Esophagus muscularis mucosa (tissue), 4 donors: ENCODE measurements at places on chromosomes 5 and 9. TPM values are rescaled to one million over a fixed set of nuclear protein-coding genes. Genes with fewer than 3 reads are reported as not detected.

Gene IRX1
- not detected for total RNA-seq

Gene TXNDC8
- total RNA-seq = not detected

Gene ERAP2
- 7.5 TPM for total RNA-seq

Gene IL5
- not detected for total RNA-seq

Gene PCDHGA7
- 7.5 TPM for total RNA-seq

Gene SGTB
- total RNA-seq = 13.4 TPM
